ENCODE measurements at places on chromosomes 11 and 22.
A peak's percentile ranks its signal among the peaks of the same experiment; 100 is the strongest.

DNA sequence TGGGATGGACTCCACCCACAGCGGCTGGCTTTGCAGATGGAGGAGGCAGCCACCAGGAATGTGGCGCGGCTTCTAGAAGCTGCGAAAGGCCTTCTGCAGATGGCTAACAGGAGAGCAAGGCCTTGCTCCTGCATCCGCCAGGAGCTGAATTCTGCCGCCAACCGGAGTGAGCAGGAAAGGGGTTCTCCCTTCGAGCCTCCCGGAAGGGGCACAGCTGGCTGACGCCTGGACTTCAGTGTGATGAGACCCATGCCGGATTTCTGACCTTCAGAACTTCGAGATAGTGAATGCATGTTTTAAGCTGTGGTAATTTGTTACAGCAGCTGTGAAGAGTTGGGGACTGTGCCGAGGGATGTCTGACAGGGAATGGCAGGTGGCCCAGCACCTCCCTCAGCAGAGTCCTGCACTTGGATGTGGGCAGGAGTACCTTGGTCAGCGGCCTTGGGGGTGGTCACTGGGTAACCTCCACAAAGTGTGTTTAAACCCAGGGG lies 7.7 kb downstream of the TBC1D22A start:
- DNase-seq = no peak

DNA sequence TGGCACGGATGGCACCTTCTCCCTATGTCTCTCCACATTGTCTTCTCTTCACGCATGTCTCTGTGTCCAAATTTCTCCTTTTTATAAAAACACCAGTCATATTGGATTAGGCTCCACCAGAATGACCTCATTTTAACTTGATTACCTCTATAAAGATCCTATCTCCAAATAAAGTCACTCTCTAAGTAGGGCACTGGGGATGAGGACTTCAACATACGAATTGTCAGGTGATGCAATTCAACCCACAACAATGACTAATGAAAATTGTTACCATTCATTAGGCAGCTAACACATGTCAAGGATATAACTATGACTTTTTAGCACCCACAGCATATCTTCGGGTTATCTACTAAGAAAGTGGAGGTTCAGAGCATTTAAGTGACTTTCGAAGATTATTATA lies 55.5 kb upstream of the USP47 start:
- DNase-seq = no peak

DNA sequence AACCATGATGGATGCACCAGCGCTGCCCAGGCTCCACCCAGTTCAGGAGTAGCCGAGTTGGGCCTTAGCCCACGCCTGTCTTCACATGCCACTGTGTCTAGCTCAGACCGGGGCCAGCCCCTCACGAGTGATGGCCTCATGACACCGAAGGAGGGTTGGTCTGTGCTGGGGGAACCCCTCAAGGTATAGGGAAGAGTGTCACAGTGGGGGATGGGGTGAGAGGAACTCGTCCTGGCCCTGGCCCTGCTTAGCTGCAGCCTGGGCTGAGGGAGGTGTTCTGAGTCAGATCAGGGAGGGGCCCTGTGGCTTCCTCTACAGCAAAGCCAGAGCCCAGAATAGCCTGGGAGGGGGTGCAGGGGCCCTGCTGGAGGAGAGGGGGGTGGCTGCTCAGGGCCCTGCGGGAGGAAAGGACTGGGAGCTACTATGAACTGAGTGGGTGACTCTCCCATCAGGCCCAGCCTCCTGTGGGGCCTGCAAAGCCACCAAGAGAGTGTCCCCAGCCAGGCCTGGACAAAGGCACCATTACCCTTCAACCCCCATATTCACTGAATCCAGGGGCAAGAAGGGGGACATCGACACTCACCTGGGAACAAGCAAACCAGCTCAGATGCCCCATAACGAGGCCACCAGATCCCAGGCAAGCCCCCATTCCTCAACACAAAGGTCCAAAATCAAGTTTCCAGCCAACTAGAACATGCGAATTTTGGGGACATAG lies 41.2 kb downstream of the IGLL5 start:
- no peak for DNase-seq

DNA sequence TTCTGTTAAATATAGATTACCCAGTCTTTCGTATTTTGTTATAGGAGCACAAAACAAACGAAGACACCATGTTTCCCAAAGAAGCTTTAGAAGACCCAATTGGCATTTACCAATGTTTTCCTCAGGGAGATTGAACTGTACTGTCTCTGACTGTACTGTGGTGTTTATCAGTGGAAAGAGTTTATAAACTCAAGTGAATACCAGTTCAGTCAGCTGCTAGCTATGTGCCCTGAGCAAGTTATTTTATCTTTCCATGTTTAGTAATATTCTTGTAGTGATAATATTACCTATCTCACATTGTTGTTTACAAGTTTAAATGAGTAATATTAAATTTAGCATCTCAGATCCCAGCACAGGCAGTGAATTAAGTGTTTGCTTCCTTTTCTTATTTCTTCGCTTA lies 773.2 kb downstream of the KCNA4 start:
- no peak for DNase-seq

GRCh38 chr22:21952586-21953571 lies at the start of gene PPM1F:
Gene PPM1F, minus strand, starts transcription at chr22:21952848. Its CDS starts 6,800 bp downstream, at chr22:21946048.
- peak; percentile 95 for DNase-seq

DNA sequence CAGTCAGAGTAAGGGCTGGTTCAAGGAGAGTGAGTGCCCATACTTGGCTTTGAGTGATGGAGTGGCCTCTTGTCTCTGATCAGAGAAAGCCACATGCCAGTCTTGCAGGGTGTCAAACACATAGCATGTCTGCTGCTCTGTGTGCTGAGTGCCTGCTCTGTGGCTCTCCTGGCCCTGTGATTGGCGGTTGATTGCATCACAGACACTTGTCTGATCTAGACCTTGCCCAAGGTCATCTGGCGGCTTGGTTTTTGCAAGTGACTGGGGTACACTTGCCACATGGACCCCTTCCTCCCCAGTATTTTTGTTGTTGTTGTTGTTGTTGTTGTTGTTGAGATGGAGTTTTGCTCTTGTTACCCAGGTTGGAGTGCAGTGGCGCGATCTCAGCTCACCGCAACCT lies 10.3 kb downstream of the OSBP2 start:
- no peak for DNase-seq

DNA sequence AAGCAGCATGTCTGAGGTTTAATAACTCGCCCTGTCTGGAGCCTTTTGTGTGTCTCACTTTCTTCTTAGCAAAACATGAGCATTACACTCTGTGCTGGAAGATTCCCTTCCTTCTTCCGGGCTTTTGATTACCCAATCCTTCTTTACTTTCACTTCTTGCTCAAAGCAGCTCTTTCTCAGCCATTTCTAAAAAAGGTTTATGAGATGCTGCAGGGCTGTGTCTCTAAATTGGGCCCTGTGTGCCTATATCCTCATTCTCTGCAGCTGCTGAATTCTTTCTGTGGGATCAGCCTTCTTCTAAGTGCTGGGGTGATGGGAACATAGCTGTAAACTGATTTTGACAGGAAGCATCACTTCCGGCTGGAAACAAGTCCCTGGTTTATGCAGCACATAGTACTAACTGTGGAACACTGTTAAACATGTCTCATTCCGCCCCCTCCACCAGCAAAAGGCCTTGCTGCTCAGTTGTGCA lies 71.8 kb downstream of the PIWIL4 start:
- DNase-seq = no peak

DNA sequence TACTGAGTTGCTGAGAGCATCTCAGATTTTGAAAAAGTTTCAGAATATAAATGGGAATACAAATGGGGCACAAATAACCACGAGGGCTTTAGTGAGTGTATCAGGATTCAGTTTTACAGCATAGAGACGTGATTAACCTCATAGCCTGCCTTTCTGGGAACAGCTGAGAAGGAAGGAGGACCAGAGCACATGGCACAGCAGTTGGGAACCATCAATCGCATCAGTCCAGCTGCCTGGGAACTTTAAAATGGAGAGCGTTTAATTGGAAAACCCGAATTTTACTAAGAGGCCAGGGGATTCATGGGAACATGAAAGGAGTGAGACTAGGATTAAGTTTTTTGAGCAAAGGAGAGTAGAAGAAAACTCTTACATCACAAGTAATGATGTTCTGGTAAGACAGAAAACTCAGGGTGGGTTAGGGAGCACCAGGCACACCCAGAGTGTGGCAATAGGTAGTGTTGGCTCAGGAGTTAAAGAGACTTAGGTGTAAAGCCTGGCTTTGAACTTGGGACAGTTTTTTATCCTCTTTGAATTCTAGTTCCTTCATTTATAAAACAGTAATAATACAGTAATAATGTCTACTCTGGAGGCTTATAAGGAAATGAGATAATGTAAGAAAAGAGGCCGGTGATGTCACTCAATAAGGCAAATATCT lies 40.2 kb downstream of the FZD4 start:
- no peak for DNase-seq

GRCh38 chr11:63610604-63611394 lies 3.4 kb downstream of the PLAAT3 start:
- no peak for DNase-seq

GRCh38 chr22:48948575-48949170 lies 879.0 kb downstream of the BRD1 start:
- DNase-seq = no peak

- no peak for DNase-seq
Measured at GRCh38 chr11:108093128-108093904, 28.1 kb upstream of the ACAT1 start.

DNA sequence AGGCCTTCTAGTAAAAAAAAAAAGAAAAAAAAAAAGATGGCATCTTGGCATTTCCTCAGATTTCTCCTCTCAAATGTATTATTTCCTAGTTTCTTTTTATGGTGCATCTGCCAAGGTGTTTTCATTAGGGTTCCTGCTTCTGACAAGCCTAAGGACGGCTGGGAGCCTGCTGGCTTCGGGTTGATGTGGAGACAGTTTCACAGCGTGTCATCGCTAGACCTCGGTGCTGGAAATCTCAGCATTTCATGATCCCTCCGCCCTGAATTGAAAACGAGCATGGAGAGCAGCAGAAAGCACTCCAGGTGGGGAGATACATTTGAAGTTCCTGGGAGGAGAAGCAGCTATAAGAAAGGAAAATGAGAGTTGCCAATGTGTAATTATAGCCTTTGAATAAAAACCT lies 283.9 kb upstream of the CNTN5 start:
- DNase-seq = no peak

- DNase-seq = no peak
Measured at GRCh38 chr11:31788085-31788484, 23.0 kb downstream of the PAX6 start.

GRCh38 chr11:45885274-45885920 lies at the start of gene MAPK8IP1:
Gene MAPK8IP1, plus strand, starts transcription at chr11:45885651. Its CDS starts 170 bp downstream, at chr11:45885821.
- peak; percentile 18 for DNase-seq

DNA sequence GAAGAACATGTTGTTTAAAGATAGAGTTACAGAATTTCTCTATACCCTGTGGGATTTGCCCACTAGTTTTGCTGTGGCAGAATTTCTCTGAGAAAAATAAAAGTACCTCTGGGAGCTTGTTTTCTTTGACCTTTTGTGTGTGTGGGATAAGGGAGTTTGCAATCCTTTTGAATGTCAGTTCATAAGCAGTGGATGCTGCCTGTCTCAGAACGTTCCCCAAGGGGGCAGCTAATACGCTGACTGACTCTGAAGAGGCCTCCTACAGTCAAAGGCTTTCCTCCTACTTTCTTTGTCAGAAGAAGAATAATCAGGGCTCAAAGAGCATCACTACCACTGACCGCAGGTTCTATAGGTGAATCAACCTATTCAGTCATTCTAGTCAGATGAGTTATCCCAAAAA lies 140.6 kb downstream of the AASDHPPT start:
- DNase-seq = no peak

DNA sequence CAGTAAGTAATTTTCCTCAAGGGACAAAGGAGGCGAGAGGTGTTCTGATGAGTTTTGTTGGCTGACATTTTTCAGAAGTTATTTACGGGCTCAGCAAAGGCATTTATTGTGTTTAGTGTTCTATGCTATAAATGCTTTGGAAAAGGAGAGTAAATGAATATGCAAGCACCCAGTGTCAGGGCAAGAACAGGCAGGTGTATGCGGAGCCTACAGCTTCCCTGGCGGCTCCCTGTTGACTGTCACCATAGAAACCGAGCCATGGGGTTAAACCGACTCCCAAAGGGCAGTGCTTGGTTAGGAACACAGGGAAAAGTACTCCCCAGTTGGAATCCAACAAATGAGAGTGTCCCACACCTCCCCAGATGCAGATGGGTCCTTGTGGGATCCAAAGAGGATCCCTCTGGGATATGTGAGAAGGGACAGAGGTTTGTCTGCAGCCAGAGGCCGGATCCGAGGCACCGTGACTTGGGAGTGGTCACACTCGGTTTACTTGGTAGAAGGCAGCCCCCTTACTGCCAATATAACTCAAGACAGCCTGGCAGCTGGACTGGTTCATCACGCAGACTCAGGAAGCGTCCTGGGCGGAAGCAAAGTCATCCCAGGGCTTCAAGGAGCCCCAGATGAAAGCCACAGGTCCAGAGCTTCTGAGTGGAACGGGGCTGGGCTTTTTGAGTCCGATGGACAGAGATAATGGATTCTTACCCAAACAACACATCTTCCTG lies 329.7 kb downstream of the CTTN start:
- DNase-seq = no peak

- DNase-seq = no peak
Measured at GRCh38 chr11:121924191-121924590, 191.8 kb downstream of the BLID start.

GRCh38 chr11:132941024-132941646 lies 591.2 kb downstream of the OPCML start:
- no peak for DNase-seq

DNA sequence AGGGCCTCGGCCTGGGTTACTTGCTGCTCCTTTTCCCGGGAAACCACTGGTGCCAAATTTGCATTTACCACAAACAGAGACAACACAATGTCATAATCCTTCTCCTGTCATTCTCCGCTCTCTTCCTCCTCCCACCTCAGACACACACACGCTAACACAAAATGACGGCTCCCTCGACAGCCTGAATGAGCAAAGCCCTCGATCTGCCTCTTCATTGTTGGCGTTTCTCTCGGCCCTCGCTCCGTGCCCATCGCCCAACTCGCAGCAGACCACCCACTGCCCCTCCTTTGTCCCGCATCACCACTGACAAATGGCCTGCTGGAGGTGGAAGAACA lies 12.5 kb upstream of the TCF20 start:
- DNase-seq = no peak

GRCh38 chr11:114924042-114924441 lies 245.7 kb downstream of the NXPE2 start:
- no peak for DNase-seq

DNA sequence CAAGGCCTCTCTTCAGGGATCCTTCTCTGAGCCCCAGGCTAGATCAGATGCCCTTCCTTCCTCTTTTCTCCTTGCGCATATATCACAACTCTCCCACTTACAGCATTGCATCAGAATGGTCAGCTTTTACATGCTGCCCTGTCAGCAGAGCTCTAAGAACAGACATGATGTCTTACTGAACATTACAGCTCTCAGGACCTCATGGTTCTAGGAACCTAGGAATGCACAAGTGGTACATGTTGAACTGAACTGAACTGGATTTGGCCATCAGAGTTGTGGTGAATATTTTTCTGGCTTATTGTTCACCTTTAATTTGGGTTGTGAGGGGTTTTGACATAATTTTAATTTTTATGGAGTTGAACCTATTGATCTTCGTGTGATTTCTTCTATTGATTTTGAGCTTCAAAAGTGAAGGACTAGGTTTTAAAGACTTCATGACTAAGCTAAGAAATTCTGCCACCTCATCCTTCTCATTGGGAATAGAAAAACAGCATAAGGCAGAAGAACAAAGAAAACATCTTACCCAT lies 37.7 kb upstream of the SPON1 start:
- DNase-seq = no peak
